ENCODE measurements at places on chromosomes 5 and 9.

DNA sequence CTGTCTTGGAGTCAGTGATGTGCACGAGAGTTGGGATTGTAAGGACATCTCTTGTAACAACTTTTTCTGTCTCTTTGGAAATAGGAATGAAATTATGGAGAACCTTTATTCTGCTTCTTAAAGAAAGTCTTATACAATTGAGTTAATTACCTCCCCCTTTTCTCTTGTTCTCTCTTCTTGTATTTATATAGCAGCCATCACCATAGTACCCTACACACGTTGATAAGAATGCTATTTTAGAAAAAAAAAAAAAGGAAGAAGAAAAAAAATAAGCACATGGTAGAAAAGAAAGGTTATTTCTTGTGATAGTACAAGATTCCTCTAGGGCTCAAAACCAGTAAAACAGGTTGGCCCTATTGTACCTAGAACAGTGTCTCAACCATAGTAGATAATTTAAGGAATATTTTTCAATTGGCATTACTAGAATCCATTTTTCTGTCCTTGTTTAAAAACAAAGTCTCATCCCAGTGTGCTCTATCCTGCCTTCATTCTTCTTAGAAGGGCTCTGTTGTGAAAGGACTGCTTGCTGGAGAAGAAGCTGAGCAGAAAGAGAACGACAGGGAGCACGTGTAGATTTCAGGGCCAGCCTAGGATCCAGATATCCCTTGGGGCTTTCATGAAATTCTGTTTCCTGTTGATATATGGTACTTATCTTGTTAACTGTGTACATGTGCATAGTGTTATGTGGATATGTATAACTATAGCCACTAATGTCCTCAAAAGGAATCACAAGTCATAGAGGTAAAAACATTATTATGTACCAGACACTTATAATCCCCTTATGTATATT is 392.3 kb upstream of the MEF2C start:
- no peak for DNase-seq

DNA sequence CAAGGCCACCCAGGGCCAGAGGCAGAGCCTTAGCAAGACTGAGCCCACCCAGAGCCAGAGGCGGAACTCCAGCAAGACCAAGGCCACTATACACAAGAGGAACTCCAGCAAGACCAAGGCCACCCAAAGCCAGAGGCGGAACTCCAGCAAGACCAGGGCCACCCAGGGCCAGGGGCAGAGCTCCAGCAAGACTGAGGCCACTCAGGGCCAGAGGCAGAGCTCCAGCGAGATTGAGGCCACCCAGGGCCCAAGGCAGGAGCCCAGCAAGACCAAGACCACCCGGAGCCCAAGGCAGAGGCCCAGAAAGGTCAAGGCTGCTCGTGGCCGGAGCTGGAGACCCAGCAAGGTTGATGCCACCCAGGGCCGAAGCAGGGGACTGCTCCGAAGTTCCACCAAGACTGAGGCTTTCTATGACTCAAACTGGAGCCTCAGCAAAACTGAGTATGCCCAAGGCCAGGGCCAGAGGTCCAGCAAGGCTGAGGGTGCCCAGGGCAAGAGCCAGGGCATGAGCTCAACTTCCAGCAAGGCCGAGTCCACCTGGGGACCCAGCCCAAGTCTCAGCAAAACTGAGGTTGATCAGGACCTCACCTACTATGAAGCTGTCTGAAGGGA is 4.2 kb downstream of the TOR2A start:
- no peak for DNase-seq

GRCh38 chr5:179533024-179533423 is 17.3 kb upstream of the RUFY1 start:
- DNase-seq = no peak

GRCh38 chr5:65199993-65200675 is 281.6 kb downstream of the ADAMTS6 start:
- DNase-seq = peak; percentile 67

GRCh38 chr9:70111042-70111602 is 67.5 kb downstream of the MAMDC2 start:
- peak; percentile 53 for DNase-seq
